KBM-7 (cell line): ENCODE measurements at places on chromosomes 3 and 15.

- peak; percentile 41 for DNase-seq
Observed at GRCh38 chr3:52055537-52056351, 627 bp downstream of the DUSP7 start.

DNA sequence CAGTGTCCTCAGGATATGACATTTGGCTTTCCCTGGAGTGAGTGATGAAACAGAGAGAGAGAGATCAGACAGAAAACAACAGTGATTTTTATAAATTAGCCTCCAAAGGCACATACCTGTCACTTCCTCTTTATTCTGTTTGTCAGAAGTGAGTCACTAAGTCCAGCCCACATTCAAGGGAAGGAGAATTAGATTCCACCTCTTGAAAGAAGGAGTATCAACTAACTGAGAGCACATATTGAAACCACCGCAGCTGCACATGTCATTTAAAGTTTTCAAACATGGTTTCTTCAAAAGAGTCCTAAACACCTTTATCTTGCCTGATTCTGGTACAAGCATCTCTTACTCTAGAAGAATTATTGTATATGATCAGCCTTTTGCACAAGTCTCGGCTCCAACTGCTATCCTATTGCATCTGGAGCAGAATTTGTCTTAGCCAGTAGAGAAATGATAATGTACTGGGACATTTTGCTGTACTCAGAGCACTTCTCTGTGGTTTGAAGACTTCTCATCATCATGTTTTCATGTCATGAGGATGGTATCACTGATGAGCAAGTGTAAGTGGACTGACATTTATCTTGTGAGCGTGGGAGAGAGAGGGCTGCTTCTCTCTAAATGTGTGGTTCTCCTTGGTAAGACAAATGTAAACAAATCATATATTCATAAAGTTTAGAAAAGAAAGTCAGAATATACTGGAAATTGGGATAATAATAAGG, 338.9 kb upstream of the CFAP20DC start:
- no peak for DNase-seq

DNA sequence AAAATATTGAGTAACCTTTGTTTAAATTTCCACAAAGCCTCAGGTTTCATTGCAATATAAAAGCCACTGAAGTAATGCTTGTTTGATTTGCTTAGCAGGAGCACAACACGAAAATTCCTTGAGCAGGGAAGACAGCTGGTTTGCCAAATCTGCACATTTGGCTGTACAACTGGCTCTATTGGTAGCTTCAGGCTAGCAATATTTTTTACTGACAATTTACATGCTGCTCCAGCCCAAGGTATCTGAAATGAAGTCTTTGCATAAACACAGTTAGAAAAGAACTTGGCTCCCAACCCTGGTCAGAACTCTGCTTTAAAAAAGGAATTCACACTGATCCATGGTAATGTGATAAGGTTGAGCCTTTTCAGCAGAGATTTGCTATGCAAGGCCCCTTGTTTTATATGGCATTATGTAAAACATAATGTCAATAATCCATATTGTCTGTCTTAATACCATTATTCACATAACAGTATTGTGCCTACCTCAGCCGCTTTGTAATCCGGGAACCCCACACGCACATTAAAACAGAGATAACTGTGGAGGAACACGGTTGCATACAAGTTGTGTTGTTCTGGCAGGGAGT, 55.7 kb upstream of the CHL1 start:
- no peak for DNase-seq

DNA sequence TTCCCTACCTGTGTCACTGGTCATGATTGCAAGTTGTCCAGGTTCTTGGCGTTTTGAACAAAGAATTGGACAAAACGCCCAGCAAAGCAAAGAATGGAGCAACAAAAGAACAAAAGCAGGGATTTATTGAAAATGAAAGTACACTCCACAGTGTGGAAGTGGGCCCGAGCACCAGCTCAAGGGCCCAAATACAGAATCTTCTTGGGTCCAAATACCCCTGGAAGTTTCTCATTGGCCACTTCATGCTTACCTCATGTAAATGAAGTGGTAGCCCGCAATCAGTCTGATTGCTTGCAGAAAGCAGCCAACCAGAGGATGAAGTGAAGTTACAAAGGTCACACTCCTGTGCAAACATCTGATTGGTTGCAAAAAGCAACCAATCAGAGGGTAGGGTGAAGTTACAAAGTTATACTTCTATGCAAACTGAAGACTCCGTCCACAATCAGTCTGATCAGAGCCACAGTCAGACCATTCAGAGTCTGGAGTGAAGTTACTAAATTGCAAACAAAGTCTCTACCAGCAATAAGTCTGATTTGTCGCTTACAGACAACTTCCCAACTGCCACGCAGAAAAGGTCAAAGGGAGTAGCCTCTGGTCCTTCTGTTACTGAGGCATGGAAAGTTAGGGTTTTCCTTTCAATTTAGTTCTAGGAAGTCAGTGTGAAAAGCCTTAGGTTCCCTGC, 8.3 kb upstream of the TM4SF1 start:
- DNase-seq: no peak

DNA sequence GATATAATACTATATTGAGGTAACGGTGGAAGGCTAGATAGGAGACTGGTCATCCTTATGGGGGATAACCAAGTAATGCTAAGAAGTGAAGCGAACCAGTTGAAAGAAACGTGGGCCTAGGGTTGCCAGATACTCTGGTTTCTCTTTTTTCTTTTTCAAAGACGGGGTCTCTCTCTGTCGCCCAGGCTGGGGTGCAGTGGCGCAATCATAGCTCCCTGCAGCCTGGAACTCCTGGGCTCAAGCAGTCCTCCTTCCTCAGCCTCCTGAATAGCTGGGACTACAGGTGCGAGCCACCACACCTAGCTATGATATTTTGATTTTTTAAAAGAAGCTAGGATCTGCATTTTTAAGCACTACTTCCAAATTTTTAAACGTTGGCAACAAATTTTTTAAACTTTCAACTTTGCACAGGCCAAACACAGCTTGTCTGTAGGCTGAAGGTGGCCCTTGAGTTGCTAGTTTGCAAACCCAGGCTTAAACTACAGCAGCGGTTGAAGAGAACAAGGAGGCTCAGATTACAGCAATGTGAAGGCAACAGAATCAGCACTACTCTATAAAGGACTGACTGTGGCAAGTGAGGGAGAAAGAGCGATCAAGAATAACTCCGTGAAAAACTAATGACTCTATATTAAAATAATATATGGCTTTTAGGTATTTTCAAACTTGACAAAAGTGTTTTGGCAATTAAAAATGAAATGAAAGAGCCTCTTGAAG, 1.2 kb upstream of the RUBCN start:
- no peak for DNase-seq
